Karpas-422 (cell line): ENCODE measurements at places on chromosomes 7 and 10. TPM values are rescaled to one million over a fixed set of nuclear protein-coding genes. Genes with fewer than 3 reads are reported as not detected.

GRCh38 chr7:7178906-7179305 lies 3.4 kb upstream of the C1GALT1 start:
- H3K36me3 ChIP-seq: no peaks in the 10 kb centered on the region
- no peak overlapping the region for H3K4me3 ChIP-seq
- H3K4me1 ChIP-seq: peaks cover 9% of the 10 kb centered on the region
- no peak for DNase-seq

Gene LFNG
- 0.07 and 0.19 TPM in 2 replicates for total RNA-seq

DNA sequence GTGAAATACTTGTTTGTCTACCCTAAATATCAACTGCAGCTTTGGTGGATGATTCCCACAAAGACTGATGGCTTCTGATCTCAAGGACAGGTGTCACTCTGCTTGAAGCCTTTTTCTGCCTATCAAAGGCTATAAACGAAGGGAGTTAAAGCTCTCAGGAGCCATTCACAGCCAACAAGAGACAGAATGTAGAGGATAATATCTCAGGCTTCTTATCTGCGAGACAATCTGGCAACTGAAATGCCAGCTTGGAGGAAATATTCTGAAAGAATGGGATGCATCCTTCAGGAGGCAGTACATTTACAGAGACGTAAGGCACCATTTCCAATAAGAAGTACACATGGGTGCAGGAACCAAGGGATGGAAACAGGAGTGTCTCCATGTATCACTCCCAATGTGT lies 549.4 kb downstream of the GPAM start:
- no peaks in the 10 kb centered on the region for H3K27me3 ChIP-seq
- H3K27ac ChIP-seq: no peak overlapping the region
- no peaks in the 10 kb centered on the region for H3K4me1 ChIP-seq
- no peak for DNase-seq
- H3K36me3 ChIP-seq: no peaks in the 10 kb centered on the region
- H3K4me3 ChIP-seq: no peak overlapping the region

GRCh38 chr10:97584060-97584797 lies at the start of gene HOGA1:
TSS of gene HOGA1 (plus strand) at chr10:97584389. CDS start at chr10:97584704, 315 bp downstream.
- no peak within 1 kb of the TSS for H3K4me3 ChIP-seq
- H3K27ac ChIP-seq: no peak within 1 kb of the TSS
- H3K27me3 ChIP-seq: no peaks in the 10 kb centered on the region
- no peaks in the 10 kb centered on the region for H3K4me1 ChIP-seq

- no peaks in the 10 kb centered on the region for H3K27me3 ChIP-seq
- DNase-seq: no peak
- H3K4me1 ChIP-seq: peaks cover 15% of the 10 kb centered on the region
- H3K4me3 ChIP-seq: no peak overlapping the region
- no peaks in the 10 kb centered on the region for H3K36me3 ChIP-seq
- H3K27ac ChIP-seq: no peak overlapping the region
Measured at GRCh38 chr7:12290761-12291160, 79.7 kb downstream of the TMEM106B start.

GRCh38 chr10:60883187-60883586 lies 60.8 kb downstream of the RHOBTB1 start:
- peak; percentile 68 for DNase-seq
- H3K4me3 ChIP-seq: no peak overlapping the region
- no peaks in the 10 kb centered on the region for H3K27me3 ChIP-seq
- no peaks in the 10 kb centered on the region for H3K4me1 ChIP-seq
